AG08395 (cell line): ENCODE measurements at places on chromosomes 1 and 21.

DNA sequence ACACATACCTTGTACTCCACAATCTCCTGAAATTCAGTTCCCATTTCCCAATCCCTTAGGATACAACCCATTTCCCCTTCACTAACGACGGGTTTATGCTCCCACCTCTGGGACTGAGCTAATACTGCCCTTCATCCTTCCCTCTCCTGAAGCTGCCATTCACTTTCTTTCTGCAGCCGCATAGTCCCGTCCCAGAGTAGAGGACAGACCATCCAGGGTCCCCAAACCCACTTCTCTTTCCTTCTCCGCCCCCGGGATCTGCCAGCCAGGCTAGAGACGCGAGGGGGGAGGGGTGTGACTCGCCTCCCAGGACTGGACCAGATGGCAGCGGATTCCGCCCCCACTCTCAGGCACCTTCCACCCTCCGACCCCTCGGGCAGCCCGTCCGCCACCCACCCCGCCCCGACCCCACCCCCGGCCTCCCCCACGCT lies 679 bp downstream of the ABL2 start:
- peak; percentile 52 for DNase-seq

- no peak for DNase-seq
Observed at GRCh38 chr21:18191139-18191538, 53.5 kb upstream of the CHODL start.

DNA sequence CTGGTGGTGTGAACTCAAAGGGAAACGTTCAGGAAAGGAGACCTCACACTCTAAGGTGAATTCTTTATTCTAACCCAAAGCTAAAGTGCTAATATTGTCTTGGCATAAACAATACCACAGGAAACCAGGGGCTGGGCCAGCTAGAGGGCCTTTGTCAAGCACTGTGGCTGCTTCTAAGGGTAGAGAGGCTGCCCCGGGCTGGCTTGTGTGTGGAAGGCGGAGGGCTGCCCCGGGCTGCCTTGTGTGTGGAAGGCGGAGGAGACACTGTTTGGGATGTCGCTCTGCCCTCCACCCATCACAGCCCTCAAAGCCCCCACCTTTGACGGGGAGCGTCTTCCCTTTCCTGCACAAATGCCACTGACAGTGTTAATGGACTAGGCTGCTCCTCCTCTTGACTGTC lies 216.8 kb downstream of the TOMM20 start:
- no peak for DNase-seq

DNA sequence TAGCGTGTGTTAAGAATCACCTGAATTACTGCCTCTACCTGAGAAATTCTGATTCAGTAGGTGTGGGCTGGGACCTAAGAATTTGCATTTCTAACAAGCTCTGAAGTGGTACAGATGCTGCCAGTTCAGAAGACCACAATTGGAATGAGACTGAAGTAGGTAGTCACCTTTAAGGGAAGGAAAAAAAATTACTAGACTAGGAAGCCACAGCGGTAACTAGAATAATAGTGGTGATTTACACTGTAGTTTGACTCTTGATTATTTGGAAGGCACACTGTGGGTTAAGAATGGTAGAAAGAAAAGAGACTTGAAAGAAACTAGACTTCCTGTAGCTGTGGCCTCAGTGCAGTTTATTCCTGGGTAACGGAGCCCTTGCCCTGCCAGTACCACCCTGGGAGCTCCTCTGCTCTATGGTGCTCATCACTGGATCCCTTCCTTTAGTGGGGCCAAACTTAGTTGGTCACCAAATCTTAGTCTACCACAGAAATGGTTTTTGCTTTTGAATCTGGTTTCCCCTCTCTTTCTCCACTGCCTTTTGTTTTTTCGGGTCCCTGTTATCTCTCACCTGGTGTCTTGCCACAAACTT lies 43.6 kb downstream of the ARID1A start:
- DNase-seq = no peak

GRCh38 chr1:206814716-206815341 lies 42.5 kb upstream of the IL10 start:
- peak; percentile 73 for DNase-seq

GRCh38 chr1:99645699-99646531 lies at the start of gene PALMD:
PALMD (plus strand) TSS chr1:99646113; CDS start chr1:99646318, 205 bp downstream.
- DNase-seq = peak; percentile 21

DNA sequence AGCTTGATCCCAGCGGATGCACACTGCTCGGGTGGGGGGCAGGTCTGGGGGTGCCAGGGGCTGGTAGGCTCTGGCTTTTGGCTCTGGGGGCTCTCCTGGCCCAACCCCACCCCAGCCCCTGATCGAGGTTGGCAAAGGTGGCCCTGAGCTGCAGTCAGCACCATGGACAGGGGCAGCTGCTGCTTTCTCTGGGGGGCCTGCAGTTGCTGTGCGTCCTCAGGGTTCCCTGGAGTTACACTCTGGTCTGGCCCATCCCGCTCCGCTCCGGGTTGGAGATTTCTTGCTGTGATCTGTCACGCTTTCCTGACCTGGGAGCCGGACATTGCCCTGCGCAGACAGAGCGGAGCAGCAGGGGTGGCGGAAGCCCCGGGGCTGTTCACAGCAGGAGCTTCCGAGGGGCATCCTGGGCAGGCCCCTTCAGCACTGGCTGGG lies 8.0 kb upstream of the PLCH2 start:
- DNase-seq = peak; percentile 59

DNA sequence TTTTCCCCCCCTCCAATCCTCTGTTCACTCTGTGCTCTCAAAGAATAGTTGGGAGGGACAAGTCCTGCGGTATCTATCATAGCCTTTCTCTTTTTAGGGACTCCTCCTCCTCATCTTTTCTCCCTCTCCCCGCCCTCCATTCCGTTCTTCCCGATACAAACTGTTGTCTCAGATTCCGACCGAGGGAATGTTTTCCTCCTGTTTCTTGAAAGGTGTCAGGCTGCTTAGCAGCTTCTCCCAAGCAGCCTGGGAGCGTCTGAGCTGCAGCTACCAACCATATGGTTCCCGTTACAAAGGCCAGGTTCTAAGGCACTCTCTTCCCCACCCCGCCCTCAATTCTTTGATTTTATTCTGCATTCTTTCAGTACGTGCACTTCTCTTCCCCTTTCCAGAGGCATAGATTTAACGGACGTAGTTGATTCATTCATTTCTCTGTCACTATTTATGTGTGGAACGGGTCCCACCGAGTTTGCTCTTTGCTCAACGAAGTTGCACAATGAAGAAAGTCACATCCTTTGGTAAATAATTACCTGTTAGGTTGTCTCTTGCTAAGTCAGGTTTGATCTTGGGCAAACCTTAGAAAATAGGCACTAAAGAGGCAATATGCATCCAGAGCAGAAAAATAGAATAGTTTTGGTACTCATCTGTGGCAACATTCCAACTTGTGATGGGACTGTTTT lies 2.8 kb downstream of the ADGRL2 start:
- peak; percentile 9 for DNase-seq

GRCh38 chr21:39156024-39156423 lies 27.2 kb downstream of the PSMG1 start:
- peak; percentile 40 for DNase-seq

DNA sequence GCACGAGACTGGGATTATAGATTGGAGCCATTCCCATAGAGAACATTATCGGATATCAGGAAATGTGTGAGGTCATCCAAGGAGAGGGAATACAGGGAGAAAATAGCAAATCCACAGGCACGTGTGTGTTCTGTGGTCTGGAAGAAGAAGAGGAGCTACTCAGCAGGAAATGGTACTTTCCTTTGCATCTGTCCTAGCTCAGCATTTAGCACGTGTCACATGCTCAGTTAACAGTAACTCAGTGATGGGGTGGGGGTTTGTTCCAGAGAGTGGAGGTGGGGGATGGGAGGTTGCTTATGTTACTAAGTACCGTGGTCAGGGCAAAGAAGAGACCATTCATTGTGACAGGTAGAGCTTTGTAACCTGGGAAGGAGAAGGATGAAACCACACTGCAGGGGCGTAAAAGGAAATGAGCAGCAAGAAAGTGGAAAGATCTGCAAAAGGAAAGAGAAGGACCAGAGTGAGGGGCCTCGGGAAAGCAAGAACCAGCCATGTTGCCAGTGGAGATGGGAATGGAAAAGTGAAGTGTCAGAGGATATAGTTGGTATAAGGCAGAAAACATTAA lies 100.4 kb downstream of the ATP5PO start:
- DNase-seq = no peak

DNA sequence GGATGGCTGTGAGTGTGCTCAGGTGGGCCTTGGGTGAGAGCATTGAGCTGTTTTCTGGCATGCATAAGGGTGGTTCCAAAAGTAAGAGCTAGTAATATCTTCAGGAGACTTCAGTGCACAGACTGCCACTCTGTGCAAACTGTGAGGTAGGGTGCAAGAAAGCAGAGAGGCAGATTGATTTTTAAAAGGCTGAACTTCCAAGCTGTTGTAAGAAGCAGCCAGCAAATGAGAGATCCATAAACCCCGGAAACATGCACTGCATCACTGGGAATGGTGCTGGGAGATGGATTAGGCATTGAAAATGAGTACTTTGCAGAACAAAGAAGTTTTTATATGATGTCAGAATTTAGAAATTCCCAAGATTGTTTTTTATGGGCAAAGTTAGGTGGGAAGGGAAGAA lies 255.4 kb downstream of the TNR start:
- no peak for DNase-seq

DNA sequence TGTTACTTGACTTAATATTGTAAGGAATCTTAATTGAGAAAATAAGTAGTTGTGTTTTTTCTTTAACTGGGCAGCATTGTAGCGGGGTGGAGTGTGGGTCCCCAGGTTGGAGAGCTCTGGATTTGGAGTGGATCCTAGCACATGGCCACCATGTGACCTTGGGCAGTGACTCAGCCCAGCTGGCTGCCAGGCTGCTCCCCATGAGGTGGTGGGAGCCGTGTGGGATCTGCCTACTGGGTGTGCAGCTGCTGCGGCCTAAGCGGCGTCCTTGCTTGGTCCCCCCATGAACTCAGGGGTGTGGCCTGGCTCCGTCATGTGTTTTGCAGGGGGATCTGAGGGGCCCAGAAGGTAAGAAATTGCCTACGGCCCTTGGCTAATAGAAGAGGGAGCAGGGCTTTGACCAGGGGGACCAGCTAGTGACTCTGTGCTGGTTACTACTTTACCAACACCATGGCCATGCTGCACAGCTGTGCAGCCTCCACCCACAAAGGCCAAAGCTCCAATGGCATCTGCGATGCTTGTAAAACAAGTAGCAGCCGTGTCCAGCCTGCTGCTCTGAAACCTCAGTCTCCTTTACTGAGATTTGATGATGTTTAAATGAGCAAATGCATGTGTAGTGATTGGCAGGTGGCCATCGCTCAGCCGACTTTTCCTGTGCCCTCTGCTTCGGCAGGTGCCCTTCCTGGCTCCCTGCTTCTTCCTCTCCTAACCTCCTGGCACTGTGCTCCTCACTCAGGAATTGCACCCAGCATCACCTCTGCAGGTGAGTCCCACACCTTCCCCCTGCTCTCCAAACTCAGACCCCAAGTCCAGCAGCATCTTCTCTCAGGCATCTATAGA lies 68.3 kb downstream of the ADARB1 start:
- peak; percentile 77 for DNase-seq

GRCh38 chr21:31442339-31442738 lies 98.3 kb upstream of the TIAM1 start:
- no peak for DNase-seq

GRCh38 chr1:1086911-1087341 lies 12.8 kb upstream of the RNF223 start:
- DNase-seq = no peak

DNA sequence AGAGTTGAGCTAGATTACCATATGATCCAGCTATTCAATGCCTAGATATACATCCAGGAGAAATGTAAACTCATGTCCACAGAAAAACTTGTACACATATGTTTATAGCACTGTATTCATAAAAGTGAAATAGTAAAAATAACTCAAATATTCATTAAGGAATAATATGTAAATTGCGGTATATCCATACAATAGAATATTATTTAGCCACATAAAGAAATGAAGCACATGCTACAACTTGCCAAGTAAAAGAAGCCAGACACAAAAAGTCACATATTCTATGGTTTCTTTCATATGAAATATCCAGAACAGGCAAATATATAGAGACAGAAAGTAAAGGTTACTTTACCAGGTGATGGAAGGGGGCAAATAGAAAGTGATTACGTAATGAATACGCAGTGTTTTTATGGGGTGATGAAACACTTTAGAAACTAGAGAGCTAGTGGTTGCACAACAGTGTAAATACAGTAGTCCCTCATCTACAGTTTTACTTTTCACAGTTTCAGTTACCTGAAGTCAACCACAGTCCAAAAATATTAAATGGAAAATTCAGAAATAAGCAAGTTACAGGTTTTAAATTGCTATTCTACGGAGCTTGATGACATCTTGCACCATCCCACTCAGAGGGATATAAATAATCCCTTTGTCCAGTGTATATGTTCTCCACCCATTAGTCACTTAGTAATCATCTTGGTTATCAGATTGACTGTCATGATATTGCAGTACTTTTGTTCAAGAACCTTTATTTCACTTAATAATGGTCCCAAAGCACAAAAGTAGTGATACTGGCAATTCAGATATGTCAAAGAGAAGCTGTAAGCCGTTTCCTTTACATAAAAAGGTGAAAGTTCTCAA lies 62.3 kb downstream of the ZNF644 start:
- no peak for DNase-seq

DNA sequence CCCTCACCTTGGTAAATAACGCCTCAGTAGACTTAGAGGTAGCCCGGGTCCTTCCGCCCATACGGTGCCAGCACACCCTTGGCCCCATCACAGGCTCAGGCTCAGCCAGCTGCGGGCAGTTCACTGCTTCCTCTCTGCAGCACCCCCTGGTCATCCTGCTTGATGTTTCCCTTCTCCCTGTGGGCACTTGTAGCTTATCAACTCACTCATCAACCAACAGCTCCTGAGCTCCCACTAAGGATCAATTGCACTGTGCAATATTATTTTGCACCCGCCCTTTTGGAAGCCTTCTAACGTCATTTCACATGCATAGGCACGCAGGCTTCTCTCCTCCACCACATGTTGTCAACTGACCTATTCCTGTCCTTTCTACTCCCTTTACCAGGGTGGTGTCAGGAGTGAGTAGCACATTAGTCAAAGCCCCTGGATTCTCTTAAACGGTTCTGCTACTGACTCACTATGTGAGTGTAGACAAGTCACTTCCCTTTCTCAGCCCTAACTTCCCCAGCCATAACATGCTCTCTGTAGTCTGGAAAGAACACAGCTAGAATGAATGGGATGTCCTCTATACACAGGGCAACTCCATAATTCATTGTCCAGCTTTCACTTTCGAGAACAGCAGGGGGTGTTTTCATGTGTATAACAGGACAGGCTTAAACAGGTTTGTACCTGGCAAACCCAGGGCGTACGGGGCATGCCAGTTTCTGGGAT lies 47.1 kb upstream of the IRF2BP2 start:
- DNase-seq = peak; percentile 93

DNA sequence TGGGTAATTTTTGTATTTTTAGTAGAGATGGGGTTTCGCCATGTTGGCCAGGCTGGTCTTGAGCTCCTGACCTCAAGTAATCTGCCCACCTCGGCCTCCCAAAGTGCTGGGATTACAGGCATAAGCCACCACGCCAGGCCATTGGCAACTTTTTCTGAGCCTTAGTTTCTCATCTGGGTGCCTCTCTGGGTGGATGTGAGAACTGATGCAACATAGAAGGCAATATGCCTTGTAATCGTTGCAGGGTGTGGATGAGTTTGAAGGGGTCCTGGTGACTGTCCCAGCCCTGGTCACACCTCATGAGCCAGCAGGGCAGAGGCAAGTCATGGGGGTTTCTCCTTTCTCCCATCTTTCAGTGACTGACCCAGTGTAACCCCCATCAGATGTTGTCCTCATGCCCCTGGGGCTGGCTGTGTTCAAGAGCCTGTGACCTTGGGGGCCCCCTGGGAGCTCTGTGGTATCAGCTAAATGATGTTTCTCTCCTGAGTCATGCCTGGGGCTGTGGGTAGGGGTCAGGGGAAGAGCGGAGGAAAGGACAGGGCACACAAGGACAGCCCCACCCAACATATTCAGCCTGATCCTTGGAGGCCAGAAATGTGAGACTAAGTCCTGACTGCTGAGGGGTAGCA lies 3.6 kb downstream of the COL9A2 start:
- no peak for DNase-seq

- DNase-seq = no peak
Observed at GRCh38 chr1:152623203-152623844, 421 bp upstream of the LCE3A start.
